Ascending aorta (tissue), 2 donors: ENCODE measurements at places on chromosomes 4 and X.

GRCh38 chr4:36267486-36268268, 13.7 kb upstream of the DTHD1 start:
- no peak for DNase-seq

GRCh38 chr4:46131498-46132057, 7.7 kb upstream of the GABRG1 start:
- DNase-seq, result no peak

DNA sequence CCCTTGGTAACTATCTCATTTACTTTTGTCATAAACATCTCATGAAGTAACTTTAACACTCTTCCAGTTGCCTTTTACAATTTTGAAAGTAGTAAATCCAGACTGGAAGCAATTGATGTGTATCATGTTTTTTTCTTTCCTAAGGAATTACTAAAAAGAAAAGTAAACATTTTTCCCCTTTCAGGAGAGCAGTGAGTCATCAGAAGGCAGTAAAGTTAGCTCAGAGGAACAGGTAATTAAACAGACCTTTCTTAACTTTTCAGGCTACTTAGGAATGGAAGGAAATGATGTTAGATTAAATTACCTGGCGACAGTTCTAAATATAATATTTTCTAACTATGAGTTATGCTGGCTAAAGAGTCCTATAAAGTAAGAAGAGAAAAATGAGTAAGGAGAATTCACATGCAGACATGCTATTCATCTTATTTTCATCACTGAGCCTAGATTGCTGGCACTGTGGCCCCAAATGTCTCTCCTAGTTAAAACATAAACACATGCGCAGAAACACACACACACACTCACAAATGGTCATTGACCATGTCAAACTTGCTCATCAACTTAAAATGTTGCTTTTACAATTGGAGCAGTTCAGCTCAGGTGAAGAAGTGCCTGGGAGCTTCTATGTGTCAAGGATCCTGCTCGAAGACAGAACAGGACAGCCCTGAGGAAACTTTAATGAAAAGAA, 9.3 kb downstream of the DMP1 start:
- DNase-seq, result no peak

GRCh38 chrX:54076903-54077302, 32.6 kb upstream of the PHF8 start:
- DNase-seq, result no peak

- no peak for DNase-seq
These were observed 1001.2 kb downstream of the STIM2 start for GRCh38 chr4:27861802-27862201.

DNA sequence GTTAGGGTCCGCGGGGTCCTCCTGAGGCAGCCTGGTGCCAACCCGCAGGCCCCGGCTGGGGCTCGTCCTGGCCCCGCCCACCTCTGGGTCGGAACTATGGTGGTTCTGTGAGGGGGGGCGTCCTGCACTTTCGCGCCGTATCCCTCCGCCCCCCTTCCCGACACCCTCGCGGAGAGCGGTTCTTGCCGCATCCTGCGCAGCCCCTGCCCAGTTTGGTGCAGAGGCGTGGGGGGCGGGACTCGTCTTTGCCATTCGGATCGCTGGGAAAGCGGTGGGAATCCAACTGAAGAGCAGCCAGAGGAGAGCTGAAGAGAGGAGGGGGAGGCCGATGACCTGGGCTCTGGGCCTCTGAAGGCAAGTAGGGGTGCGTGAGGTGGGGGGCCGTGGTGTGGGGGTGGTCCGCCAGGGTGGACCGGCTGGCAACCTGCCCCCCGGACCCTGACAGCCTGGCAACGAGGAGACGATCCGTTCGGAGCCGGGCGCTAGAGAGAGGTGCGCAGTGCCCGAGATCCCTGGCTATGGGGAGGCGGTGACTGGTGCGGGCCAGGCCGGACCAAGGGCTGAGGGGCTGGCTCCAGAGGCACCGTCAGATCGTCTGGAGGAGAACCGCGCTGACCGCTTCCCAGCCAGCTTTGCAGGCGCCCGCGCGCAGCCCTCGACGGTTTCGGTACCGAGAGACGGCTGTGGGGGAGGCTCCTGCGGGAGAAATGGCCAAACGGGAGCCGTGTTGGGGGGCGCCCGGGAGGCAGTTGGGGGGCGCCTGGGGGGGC, at the start of gene GPRASP1:
GPRASP1 (plus strand) TSS at position 242 of the 770 bp plus-strand sequence. CDS start 2,431 bp downstream, outside the sequence.
- no peak for DNase-seq

DNA sequence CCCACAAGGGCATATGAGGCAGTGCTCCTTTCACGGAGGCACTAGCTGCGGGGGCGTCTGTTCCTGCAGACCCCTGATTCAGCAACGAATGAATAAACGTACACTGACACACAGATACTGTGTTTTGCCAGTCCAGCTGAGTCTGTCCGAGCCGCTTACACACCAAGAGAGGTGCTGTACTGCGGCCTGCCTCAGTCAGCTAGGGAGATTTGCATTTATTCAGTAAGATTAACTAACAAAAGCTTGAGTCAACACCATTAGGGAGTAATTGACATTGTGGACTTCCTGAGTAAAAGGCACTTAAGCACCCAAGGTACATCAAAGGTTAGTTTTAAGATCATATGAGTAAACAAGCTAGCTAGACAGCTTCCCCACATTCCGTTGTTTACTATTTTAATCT, 31.0 kb upstream of the BEX4 start:
- no peak for DNase-seq

DNA sequence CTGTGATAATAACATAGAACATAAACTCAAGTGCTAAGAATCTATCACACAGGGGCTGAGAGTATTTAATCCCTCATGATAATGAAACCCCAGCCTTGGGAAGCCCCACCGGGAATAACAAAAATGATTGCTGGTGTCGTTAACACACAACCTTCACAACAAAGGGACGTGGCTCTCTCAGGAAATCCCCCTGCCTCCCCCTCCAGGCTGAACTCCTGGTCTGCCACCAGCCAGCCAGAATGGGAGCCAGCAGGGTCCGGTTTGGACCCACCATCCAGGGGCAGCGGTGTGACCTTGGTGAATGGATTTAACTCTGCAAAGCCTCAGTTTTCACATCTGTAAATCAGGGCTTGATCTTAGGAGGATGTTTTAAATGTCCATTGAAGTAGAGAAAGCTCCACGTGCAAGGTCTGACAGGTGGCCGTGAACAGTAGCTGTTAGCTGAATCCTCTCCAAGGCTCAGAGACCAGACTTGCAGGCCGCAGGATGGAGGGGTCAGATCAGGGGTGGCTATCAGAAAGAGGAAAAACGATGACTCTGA, 46.5 kb downstream of the ABLIM2 start:
- no peak for DNase-seq

DNA sequence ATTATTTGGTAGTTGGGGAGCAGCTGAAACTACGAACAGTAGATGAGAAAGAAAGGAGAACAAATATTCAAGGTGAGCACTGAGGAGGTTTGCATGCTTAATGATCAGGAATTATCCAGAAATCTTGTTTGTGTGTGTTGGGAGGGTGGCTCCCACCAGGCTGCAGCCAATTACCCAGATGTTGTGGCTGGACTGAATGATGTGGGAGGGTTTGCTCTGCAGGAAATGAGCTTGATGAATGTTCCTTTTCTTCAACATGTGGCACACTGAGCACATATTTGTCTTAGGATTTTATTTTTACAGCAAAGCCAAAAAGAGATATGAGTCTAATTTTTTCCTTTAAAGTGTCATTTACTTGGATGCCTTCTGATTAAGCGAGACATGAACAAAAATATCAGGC, 48.3 kb upstream of the AMOT start:
- no peak for DNase-seq

- DNase-seq, result no peak
These were observed 1035.4 kb downstream of the SH3BGRL start for GRCh38 chrX:82237328-82237727.

DNA sequence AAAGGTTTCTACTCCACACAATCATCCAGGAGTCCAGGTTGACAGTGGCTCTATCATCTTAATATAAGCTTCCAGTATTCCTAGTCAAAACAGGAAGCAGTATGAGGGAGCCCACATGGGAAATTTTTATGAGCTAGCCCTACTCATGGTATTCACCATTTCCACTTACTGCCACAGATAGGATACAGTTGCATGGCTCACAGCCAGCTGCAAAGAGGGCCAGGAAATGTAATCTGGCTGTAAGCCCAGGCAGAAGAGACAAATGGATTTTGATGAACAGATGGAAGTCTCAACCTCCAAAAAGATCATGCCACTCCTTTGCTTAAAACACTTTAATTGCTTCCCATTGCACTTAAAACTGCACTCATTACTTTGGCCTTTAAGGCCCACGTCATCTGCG, 150.6 kb downstream of the ADAMTS3 start:
- no peak for DNase-seq

GRCh38 chr4:140099983-140100382, 54.0 kb downstream of the MAML3 start:
- DNase-seq, result peak; percentile 45

- DNase-seq, result no peak
These were observed 350.0 kb downstream of the SLC7A11 start for GRCh38 chr4:137892134-137892533.

- no peak for DNase-seq
These were observed 8.8 kb upstream of the FAM9C start for GRCh38 chrX:13053171-13053570.

DNA sequence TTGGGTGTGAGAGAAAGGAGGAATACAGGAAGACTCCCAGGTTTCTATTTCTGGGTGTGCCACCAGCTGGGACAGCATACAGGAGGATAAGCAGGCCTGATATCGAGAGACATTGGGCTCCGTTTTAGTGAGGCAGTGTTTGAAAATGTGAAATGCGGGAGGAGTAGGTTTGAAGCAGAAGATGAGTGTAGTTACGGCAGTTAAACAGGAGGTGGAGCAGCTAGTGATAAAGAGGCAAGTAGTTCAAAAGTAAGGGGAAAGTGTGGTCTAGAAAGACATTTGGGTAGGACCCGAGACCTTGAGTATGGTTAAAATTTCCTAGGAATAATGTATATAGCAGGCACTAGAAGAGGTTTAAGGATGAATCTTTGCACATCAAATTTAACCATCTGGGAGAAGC, 42.4 kb downstream of the DCUN1D4 start:
- DNase-seq, result no peak

GRCh38 chr4:140255927-140256326, 101.9 kb upstream of the MAML3 start:
- no peak for DNase-seq

GRCh38 chrX:12115377-12115776, 22.9 kb upstream of the FRMPD4 start:
- DNase-seq, result no peak

- DNase-seq, result no peak
These were observed 101.1 kb downstream of the AREG start for GRCh38 chr4:74546057-74546456.

DNA sequence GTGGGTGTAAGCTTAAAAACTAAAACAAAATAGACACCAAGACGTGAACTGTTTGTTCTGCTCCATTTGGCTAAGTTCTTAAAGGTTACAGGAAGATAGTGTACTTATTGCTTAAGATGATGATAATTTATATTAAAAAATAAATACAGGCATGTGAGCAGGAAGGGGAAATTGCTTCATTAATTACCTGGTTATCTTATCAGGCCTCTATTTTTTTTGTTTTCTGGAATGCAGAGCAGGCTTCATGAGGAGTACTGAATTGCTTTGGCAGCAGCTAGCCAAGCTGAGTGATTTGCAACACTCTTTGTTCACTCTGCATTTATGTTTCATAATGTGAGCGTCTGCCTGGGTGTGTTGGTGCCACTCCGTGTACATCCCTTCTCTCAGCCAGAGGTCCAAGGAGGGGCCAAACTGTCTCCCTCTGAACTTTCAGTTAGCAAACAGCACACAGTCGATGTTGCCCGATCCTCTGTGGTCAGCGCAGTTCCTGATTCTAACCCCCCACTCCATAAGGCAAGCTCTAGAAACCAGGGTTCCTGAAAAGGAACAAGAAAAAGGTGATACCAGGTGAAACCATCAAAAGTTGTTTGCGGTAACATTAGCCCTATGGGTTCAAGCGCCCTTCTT, 348.2 kb downstream of the SPRY1 start:
- DNase-seq, result no peak

DNA sequence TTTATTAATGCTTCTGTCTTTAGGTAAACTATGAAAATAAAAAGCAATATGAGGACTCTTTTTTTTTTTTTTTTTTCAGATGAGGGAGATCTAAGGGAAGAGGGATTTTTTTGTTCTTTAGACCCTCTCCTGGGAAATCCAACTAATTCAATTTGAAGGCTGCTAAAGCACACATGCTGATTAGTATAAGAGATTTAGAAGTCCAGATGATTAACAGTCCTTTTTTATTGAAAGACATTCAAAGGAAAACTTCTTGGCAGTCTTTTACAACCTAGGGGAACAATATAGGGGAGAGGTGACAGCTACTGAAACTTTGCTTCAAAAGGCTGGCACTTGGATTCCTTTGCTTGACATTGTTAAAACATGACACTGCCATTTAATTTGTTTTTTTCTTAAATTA, 602.5 kb downstream of the RAPGEF2 start:
- no peak for DNase-seq

- DNase-seq, result peak; percentile 88
These were observed at the start of gene ERCC6L for GRCh38 chrX:72238721-72239475. Gene ERCC6L, minus strand, starts transcription at chrX:72239027. Its CDS starts 116 bp downstream, at chrX:72238911.

DNA sequence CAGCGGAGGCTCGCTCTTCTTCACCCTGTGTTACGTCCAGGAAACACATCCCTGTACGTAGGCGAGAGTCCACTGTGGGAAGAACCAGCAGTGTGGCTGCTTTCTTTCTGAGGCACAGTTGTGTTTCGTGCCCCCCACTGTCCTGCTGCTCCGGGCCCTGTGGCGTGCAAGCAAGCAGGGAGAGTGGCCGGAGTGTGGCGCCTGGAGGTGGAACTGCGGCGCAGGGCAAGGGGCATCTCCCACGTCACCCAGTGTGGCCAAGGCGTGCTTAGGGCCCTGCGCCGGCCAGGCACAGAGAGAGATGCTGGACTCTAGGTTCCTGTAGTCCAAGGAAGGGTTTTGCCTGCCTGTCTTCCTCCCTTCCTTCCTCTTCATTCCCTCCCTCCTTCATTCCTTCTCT, 13.3 kb upstream of the PSAPL1 start:
- no peak for DNase-seq
